ENCODE measurements at places on chromosomes 12 and 14. TPM values are rescaled to one million over a fixed set of nuclear protein-coding genes. Genes with fewer than 3 reads are reported as not detected.

Gene SMARCD1
- total RNA-seq: 64.3 TPM

Gene C12orf56
- total RNA-seq: not detected

Gene CAPZA3
- total RNA-seq: not detected

Gene INSM2
- total RNA-seq: not detected

Gene ANKS1B
- total RNA-seq: 1.8 TPM

Gene METAP2
- 99.1 TPM for total RNA-seq

Gene SPX
- 1.3 TPM for total RNA-seq

Gene ACSM4
- total RNA-seq: not detected

Gene DBX2
- total RNA-seq: not detected

Gene CDCA3
- total RNA-seq: 75.3 TPM

Gene OR6C2
- not detected for total RNA-seq

Gene TMEM132C
- total RNA-seq: 0.06 TPM

Gene AKAP5
- 1.5 TPM for total RNA-seq

Gene AGAP2
- total RNA-seq: 0.99 TPM

Gene CD69
- total RNA-seq: not detected

All from H4 (cell line).